ENCODE measurements at places on chromosomes 5 and 9.

DNA sequence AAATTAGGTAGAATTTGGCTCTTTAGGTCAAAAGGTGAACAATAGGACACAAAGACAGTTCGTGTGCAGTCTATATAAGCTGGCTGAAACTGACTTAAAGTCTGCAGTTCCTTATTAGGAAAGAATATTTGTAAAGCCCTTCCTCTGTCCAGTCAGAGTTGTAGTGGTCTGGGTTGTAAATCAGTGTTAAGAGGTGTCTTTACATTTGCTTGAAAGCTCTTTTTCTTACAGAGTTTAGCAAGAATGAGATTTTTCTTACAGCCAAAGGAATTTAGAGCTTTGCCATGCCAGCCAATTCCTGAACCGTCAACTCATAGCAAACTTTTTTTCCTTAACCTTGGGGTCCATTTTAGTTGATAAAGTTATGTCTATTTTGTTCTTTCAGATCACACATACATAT lies 786.1 kb upstream of the CTNND2 start:
- no peak for DNase-seq

GRCh38 chr9:98551511-98552286 lies 157.0 kb downstream of the GABBR2 start:
- peak; percentile 76 for DNase-seq

DNA sequence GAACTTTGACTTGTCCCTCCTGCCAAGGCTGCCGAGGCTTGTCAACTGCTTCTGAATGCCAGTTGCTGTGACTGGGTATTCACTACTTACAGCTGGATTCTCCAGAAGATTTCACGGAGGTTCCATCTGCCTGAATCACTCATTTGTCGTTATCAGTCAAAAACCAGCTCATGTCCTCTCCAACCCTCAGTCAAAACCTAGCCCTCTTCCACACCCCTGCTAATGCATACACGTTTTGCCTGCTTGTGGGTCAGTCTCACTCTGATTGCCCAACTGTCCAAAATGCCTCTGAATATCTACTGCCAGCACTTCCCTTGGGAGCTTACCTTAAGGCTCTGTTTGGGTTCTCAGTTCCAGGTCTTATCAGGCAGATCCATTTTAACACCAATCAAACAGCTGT lies 238.6 kb upstream of the TMEM161B start:
- no peak for DNase-seq

GRCh38 chr9:72254901-72255545 lies 105.8 kb downstream of the GDA start:
- no peak for DNase-seq

GRCh38 chr5:98844865-98845264 lies 71.4 kb downstream of the RGMB start:
- DNase-seq: no peak

DNA sequence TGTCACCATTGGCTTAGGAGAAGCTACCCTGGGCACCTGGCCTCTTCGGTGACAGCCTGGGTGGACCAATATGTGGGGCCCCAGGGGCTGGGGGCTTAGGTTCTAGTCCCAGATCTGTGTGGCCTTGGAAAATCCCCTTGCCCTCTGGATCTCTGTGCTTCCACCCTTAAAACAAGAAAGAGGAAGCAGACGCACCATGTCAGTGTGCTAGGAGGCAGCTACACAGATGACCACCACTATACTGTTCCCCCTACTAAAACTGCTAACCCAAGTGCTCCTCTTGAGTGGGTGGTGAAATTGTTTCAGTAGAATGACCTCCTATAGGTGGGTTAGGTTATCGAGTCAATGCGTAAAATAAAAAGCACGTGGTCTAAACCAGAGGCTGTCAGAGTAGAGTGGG lies 31.0 kb downstream of the AFAP1L1 start:
- no peak for DNase-seq

DNA sequence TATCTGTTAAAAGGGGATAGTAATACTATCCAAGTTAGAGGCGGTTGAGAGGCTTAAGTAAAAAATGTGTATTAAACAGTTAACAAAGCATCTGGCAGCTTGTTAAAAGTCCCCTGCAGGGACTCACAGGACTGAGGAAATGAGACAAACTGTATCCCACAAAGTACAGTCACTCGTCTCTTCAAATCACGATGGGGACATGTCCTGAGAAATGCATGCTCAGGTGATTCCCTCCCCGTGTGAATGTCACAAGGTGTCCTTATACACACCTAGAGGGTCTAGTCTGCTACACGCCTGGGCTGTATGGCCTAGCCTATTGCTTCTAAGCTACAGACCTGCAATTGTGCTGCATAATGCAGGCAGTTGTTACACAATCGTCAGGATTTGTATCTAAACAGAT lies 237.0 kb downstream of the IRX2 start:
- no peak for DNase-seq

GRCh38 chr5:98320343-98320742 lies 453.1 kb upstream of the RGMB start:
- DNase-seq: no peak

GRCh38 chr5:179875741-179876609 lies 17.4 kb upstream of the MRNIP start:
- no peak for DNase-seq

DNA sequence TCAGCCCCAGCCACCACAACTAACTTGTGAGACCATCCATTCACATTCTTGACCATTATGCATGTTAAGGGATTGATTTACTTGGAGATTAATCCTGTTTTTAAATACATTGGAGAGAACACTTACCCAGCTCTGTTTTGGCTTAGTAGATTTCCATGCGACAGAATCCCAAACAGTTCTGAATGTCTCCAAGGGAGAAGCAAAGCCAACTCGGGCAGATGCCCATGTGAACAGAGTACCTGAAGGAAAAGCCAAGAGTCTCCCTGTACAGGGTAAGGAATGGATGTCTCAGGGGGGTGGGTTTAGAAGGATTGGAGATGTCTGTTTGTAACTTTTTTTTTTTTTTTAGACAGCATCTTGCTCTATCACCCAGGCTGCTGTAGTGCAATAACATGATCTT lies 61.0 kb downstream of the GRAMD2B start:
- DNase-seq: no peak

GRCh38 chr9:106218427-106218826 lies 524.1 kb downstream of the TMEM38B start:
- DNase-seq: no peak

DNA sequence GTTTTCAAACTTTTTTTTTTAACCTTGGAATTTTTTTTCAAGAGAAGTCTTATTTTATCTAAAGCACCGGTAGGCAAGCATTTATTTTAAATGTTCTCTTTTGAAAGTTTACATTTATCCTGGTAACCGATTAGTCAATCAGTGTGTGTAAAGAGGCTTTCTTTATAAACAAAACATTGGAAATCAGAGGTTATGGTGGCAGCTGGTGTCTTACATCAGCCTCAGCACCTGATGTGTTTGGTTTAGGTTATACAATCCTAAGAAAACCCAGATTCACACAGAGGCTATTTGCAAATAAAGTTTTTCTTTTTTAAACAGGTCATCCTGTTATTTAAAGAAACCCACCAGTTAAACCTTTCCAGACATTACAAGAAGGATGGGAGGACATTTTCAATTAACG lies 173.3 kb upstream of the GDNF start:
- no peak for DNase-seq

DNA sequence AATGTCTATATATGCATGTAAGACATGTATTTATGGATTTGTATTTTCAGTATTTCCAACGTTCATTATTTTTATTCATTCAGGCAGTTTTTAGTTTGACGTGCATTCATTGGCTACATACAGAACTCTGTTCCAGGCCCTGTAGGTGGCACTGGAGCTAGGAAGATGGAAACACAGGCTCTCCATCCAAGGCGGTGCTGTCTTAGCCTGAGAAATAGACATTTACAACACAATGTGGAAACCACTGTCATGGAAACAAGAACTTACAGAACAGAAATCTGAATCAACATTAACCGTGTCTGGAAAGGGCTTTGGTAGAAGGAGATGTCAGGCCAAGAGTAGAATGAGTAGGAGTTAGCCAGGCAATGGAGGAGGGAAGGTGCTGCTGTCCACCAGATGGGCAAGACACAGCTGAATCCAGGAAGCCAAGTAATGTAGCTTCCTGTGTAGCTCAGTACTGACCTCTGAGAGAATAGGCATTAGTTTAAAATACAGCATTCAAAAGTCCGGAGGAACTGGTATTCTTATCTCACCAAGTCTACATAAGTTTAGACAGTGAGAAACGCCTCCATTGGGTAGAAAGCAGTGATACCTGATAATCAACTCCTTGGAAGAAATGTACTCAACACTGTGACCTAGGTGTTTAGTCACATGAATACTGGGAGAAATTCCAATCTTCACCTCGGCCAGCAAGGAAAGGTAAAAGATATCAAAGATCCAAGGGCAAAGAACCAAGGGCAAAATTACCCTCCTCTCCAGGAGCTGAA lies 388.6 kb upstream of the CDH6 start:
- DNase-seq: peak; percentile 34

- DNase-seq: no peak
These were observed 47.3 kb downstream of the SH3TC2 start for GRCh38 chr5:149015561-149015960.

DNA sequence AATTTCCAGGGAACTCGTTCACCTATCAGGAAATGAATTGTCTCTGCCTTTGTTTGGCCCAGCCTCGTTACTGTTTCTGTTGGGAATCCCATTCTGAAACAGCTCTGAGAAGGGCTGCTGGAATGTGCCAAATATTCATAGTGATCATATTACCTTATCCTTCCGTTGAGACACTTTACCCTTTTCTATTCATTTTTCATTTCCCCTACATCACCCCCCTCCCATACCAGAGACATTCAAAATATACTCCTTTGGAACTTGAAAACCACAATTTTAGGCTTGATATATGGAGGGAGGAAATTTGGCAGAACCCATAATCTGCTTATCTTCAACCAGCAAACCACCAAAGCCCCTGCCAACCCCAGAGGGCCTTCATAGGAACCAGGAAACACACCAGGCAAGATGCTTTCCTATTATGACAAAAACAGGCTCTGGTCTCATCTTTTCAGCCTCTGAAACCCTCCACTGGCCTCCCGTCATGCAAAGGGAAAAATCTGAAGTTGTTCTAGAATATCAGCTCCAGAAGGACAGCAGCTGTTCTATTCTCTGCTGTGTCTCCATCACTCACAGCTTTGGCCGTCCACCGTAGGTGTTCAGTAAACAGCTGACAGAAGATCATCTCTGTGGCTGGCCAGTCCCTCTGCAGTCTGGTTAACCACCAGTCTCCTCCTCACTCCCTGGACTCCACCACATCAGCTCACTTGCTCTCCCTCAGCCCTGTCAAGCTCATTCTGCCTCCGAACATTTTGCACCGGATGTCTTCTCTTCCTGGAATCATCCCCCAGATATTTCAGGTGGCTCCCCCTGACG lies 217.2 kb upstream of the WWC1 start:
- no peak for DNase-seq

DNA sequence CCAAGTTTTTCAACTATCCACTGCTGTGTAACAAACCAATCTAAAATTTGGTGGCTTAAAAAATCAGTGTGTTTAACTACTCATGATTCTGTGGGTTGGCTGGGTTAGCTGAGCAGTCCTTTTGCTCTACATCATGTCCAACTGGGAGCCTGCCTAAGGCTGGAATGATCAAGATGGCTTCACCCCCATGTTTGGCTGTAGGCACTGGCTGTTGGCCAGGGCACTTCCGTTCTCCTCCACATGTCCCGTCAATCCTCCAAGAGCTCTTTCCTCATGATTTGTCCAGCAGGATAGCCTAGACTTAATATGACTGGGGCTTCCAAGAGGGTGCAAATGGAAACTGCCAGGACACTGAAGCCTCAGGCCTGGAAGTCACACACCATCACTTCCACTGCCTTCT lies 17.0 kb upstream of the TSSK1B start:
- DNase-seq: no peak

- DNase-seq: no peak
These were observed 688 bp upstream of the PLPPR1 start for GRCh38 chr9:101027733-101028345.

GRCh38 chr5:119373449-119373858 lies 17.6 kb downstream of the TNFAIP8 start:
- no peak for DNase-seq

GRCh38 chr9:137359850-137360249 lies 57.8 kb upstream of the NRARP start:
- no peak for DNase-seq

- DNase-seq: peak; percentile 28
These were observed 34.3 kb upstream of the FSD1L start for GRCh38 chr9:105413525-105413924.

DNA sequence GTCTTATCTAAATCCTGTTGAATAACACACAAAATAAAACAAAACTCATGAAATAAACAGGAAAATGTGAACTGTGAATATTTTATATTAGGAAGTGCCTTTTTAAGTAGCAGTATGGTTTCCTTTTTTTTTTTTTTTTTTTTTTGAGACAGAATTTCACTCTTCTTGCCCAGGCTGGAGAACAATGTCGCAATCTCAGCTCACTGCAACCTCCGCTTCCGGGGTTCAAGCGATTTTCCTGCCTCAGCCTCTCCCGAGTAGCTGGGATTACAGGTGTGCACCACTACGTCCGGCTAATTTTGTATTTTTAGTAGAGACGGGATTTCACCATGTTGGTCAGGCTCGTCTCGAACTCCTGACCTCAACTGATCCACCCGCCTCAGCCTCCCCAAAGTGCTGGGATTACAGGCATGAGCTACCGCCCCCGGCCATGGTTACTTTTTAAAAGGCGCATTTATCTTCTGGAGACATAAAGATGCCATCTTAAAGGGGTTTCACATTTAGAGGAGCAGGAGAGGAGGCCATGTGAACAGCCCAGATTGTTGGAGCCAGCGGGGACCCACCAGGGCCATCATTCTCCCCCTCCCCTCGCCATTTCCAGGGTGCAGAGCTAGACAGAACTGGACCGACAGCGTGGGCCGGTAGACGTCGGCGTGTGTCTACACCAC lies 64.1 kb downstream of the ROR2 start:
- DNase-seq: no peak

DNA sequence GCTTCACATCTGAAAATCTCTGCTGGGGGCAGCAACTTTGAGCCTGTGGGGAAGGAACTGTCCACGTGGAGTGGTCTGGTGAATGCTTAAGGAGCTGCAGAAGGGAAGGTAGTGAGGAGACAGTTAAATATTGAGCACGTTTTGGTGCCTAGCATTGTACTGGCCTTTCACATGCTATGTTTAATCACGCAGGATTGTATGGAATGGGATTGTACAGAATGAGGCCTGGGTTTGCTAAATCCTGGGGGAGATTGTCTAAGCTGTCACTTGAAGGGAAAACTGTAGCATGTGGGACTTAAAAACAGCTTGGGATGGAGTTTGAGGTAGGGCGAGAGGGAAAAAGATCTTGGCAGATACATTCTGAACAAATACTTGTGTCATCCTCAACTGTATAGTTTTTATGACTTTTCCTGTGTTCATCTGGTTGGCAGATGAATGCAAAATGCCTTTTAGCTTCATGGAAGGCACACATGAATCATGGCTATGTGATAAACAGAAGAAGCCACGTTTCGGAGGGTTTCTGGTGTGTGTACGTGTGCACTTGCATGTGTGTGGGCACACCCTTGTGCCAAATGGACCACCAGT lies 106.6 kb downstream of the TMC1 start:
- no peak for DNase-seq

- peak; percentile 66 for DNase-seq
These were observed 66.7 kb upstream of the ADRA1B start for GRCh38 chr5:159849437-159850083.

DNA sequence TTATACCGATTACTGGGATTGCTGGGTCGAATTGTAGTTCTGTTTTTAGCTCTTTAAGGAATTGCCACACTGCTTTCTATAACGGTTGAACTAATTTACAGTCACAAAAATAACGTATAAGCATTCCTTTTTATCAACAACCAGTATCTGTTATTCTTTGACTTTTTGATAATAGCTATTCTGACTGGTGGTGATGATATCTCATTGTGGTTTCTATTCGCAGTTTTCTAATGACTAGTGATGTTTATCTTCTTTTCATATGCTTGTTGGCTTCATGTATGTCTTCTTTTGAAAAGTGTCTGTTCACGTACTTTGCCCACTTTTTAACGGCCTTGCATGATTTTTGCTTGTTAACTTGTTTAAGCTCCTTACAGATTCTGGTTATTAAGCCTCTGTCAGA lies 74.4 kb downstream of the FAM174A start:
- no peak for DNase-seq
